ENCODE measurements at places on chromosomes 5 and 9. TPM values are rescaled to one million over a fixed set of nuclear protein-coding genes. Genes with fewer than 3 reads are reported as not detected.

RALGPS1 gene
- polyA plus RNA-seq, result 8.0 TPM

LHFPL2 gene
- 1.8 TPM for polyA plus RNA-seq

SPINK7 gene
- not detected for polyA plus RNA-seq

LRRC70 gene
- 1.8 TPM for polyA plus RNA-seq

RRAGA gene
- polyA plus RNA-seq, result 47.1 TPM

IL9 gene
- polyA plus RNA-seq, result not detected

DTWD2 gene
- polyA plus RNA-seq, result 8.2 TPM

LIX1 gene
- polyA plus RNA-seq, result not detected

GPR150 gene
- polyA plus RNA-seq, result 0.11 TPM

ELOVL7 gene
- polyA plus RNA-seq, result 0.65 TPM

HSDL2 gene
- polyA plus RNA-seq, result 54.0 TPM

NEUROG1 gene
- polyA plus RNA-seq, result not detected

FABP6 gene
- polyA plus RNA-seq, result 6.2 TPM

KIF4B gene
- not detected for polyA plus RNA-seq

RPP25L gene
- 31.7 TPM for polyA plus RNA-seq

ANKRD31 gene
- not detected for polyA plus RNA-seq

Data from heart left ventricle (tissue), 16 donors.